Activated CD4-positive, alpha-beta T cell treated with anti-CD3 and anti-CD28 coated beads, Interleukin-2, amount 50 U/mL, for 24 hours (primary cell): ENCODE measurements at places on chromosomes 3 and 15.

DNA sequence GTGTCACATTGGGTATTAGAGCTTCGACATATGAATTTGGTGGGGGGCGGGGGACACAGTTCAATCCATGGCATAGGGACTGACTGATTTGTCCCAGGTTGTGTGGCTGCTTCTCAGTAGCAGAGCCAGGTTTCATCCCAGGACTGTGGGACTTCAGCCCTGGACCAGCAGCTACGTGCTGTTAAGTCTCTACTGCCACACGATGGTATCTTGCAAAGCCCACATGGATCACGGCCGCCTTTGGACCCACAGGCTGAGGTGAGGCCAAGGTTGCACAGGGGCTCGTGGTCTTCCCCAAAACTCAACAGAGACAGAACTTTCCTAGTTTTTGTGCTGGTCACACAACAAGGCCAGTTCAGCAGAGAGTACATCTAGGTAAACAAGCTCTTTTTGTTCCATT is 97.4 kb downstream of the LRRK1 start:
- DNase-seq: no peak

- no peak for DNase-seq
Observed at GRCh38 chr15:98536976-98537375, 111.4 kb upstream of the IGF1R start.

DNA sequence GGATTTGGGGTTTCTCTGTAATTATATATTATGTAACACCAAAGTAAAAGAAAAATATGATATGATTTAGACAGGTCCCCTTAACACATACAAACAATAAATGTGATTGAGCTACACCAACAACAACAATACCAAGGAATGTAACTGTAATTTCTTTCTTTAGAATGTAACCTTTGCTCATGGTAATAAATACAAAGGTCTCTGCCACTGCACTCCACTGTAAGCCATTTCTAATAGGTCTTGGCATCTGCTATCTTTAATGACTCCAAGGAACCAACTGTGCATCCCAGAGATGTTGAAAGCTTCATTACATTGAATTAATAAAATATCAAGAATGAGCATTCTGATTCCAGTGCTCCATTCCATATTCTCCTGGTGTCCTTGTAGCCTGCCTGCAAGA is 88.8 kb downstream of the PDZRN3 start:
- no peak for DNase-seq

DNA sequence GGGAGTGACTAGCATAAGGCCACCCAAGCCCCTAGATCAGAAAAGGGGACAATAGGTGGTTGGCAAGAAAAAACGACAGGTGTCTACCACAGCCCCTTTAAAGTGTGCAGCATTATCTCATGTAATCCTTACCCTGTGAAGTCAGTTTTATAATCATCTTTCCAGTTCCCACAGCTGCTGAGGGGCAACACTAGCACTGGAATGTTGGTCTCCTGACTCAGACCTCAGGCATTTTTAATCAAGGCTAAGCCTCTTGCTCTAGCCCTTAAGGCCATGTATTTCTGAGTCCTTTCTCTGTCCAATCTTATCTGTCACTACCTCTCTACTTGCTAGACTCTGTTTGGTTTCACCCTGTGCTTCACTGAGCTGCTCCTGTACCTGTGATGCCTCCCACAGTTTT is 171.7 kb downstream of the TLE3 start:
- no peak for DNase-seq

- no peak for DNase-seq
Observed at GRCh38 chr15:97196048-97197014, 764.2 kb upstream of the ARRDC4 start.

GRCh38 chr15:36964626-36965025 is 135.7 kb downstream of the MEIS2 start:
- DNase-seq: no peak

- no peak for DNase-seq
Observed at GRCh38 chr3:47407896-47408838, 27.3 kb downstream of the PTPN23 start.

- DNase-seq: no peak
Observed at GRCh38 chr3:114861666-114862065, 285.4 kb downstream of the ZBTB20 start.

DNA sequence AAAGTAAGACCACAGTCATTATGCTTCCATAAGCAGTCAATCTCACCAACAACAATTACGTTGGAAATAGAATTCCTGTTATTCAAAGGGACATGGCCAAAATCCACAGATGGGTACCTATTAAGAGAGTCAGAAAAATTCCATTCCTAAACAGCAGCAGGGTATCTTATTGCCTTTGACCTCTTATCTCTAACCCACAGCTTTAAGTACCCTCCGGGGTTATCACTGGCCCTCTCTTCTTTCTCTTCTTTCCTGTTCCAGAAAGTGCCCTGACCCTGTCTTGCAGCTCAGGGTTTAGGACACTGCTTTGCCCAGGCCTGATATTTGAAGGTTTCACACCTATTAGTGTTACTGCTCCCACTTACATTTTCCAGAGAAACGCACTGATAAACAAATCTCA is 428.7 kb downstream of the TBC1D5 start:
- DNase-seq: no peak

GRCh38 chr15:38190501-38190900 is 62.1 kb upstream of the SPRED1 start:
- DNase-seq: no peak

GRCh38 chr3:128293930-128294329 is 140.6 kb downstream of the EEFSEC start:
- DNase-seq: no peak

- no peak for DNase-seq
Observed at GRCh38 chr3:183536238-183536880, 19.1 kb downstream of the KLHL6 start.

DNA sequence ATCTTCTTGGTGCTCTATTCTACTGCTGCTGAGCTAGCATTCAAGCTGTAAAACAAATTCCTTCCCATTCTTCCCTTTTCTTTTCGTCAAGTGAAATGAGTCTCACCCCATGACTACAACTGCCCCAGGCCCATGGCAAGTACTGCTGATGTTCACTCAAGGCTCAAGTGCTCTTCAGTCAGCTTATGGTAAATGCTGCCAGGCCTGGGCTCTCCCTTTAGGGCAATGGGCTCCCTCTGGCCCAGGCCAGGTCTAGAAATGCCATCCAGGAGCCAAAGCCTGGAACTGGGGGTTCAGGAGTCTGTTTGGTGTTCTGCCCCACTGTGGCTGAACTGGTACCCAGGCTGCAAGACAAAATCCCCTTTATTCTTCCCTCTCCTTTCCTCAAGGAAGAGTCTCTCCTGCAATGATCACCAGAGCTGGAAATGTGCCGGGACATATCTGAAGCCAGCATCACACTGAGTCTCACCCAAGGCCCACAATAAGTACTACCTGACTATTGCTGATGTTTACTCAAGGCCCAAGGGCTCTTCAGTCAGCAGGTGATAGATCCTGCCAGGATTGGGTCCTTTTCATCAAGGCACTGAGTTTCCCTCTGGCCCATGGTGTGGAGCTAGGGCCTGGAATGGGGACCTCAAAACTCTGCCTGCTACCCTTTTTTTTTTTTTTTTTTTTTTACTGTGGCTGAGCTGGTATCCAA is 205.0 kb upstream of the STAC start:
- DNase-seq: no peak

- no peak for DNase-seq
Observed at GRCh38 chr3:13846238-13846637, 33.6 kb downstream of the WNT7A start.

GRCh38 chr15:77650265-77650664 is 17.6 kb upstream of the LINGO1 start:
- DNase-seq: no peak

GRCh38 chr15:100842756-100843730 is 36.6 kb upstream of the ALDH1A3 start:
- DNase-seq: no peak
